Naive thymus-derived CD8-positive, alpha-beta T cell (primary cell): ENCODE measurements at places on chromosomes 2 and 18.

DNA sequence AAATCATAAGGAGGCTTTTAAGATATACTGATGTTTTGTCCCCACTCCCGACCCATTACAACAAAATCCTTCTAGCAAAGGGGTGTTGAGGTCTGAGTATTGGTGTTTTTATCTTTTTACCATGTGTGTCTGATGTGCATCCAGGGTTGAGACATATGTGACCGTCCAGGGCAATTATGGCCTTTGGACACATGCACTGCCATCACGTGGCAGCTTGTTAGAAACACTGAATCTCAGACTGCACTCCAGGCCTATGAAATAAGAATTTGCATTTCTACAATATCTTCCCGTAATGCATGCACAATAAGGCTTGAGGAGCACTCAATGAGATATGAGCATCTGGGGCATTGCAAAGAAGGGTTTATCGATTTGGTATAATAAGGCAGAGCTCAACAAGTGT lies 235.1 kb upstream of the ZNF804A start:
- no peaks in the 10 kb centered on the region for H3K4me1 ChIP-seq
- H3K27ac ChIP-seq: no peak overlapping the region
- H3K27me3 ChIP-seq: no peaks in the 10 kb centered on the region
- H3K4me3 ChIP-seq: no peak overlapping the region
- no peak for DNase-seq

GRCh38 chr2:3870222-3870621 lies 166.8 kb downstream of the DCDC2C start:
- H3K27ac ChIP-seq: no peak overlapping the region
- DNase-seq: no peak
- no peaks in the 10 kb centered on the region for H3K4me1 ChIP-seq
- H3K36me3 ChIP-seq: no peaks in the 10 kb centered on the region
- no peak overlapping the region for H3K4me3 ChIP-seq
- peaks cover 1% of the 10 kb centered on the region for H3K27me3 ChIP-seq

GRCh38 chr2:1898461-1899395 lies 154.4 kb upstream of the PXDN start:
- no peak for DNase-seq
- no peak overlapping the region for H3K4me3 ChIP-seq
- H3K27me3 ChIP-seq: peaks cover 6% of the 10 kb centered on the region
- H3K36me3 ChIP-seq: no peaks in the 10 kb centered on the region
- no peak overlapping the region for H3K27ac ChIP-seq

DNA sequence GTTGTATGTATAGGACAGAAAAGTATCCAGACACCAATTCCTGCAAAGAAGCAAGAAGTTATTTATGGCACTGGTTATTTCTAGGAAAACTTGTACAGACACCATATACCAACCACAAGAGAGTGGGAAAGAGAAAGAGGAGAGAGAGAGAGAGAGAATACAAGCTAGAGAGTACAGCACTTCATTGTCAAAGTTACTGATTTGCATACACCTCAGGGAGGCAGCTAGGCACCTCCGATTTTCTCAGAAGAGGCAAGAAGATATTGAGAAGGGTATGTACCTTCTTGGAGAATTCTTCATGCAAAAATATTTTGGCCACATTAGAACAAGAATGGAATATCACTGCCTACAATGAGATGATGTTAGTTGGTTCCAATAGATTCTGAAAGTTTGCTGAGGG lies 333.9 kb upstream of the PIK3C3 start:
- H3K27ac ChIP-seq: no peak overlapping the region
- H3K36me3 ChIP-seq: no peaks in the 10 kb centered on the region
- H3K4me3 ChIP-seq: no peak overlapping the region
- peaks cover 1% of the 10 kb centered on the region for H3K27me3 ChIP-seq
- no peak for DNase-seq

GRCh38 chr18:10418836-10419235 lies 35.6 kb upstream of the APCDD1 start:
- H3K27ac ChIP-seq: no peak overlapping the region
- H3K4me3 ChIP-seq: no peak overlapping the region
- no peaks in the 10 kb centered on the region for H3K36me3 ChIP-seq
- no peak for DNase-seq
- no peaks in the 10 kb centered on the region for H3K4me1 ChIP-seq

DNA sequence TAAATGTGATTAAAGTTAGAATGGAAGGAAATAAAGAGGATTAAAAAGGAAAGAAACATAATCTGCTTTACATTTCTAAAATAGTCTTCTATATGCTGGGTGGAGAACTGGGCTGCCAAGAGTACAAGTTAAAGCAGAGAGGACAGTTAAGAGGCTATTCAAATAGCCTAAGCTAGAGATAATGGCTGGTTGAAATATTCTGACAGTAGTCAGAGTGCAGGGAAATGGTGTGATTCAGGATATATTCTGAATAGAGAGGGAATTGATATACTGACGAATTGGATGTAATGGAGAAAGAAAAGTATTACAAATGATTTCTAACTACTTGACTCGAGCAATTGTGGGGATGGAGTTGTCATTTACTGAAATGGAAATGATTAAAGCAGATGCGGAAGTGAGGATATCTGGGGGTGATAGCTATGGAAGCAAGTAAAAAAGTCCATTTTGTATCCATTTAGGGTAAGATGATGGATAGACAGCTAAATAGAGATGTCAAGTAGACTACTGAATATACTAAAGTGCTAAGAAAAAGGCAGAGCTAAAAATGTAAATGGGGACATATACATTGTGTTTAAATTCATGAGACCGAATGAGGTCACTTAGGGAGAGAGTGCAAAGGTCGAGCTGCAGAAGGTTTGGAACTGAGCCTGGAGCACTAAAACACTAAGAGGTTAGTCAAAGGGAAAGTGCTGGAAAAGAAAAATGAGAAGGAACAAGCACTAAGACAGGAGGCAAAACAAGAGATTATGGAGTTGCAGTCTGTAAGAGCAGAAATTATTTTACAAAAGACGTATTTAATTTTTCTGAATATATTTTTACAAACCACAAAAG lies 696.8 kb downstream of the LRRTM4 start:
- no peak overlapping the region for H3K4me3 ChIP-seq
- no peaks in the 10 kb centered on the region for H3K27me3 ChIP-seq
- DNase-seq: no peak
- H3K36me3 ChIP-seq: no peaks in the 10 kb centered on the region

GRCh38 chr2:35538796-35539195 lies 816.8 kb upstream of the CRIM1 start:
- DNase-seq: no peak
- no peaks in the 10 kb centered on the region for H3K36me3 ChIP-seq
- H3K4me1 ChIP-seq: no peaks in the 10 kb centered on the region

- H3K36me3 ChIP-seq: no peaks in the 10 kb centered on the region
- H3K4me1 ChIP-seq: no peaks in the 10 kb centered on the region
- peaks cover 6% of the 10 kb centered on the region for H3K27me3 ChIP-seq
- no peak overlapping the region for H3K4me3 ChIP-seq
- H3K27ac ChIP-seq: no peak overlapping the region
Measured at GRCh38 chr18:57819119-57819518, 16.0 kb upstream of the ATP8B1 start.

- H3K4me3 ChIP-seq: peak overlapping the region; percentile 86
- H3K27ac ChIP-seq: peak overlapping the region; percentile 88
- peaks cover 5% of the 10 kb centered on the region for H3K27me3 ChIP-seq
Measured at GRCh38 chr2:174247474-174248186, 702 bp downstream of the OLA1 start.

- H3K36me3 ChIP-seq: no peaks in the 10 kb centered on the region
- H3K4me1 ChIP-seq: no peaks in the 10 kb centered on the region
- no peak overlapping the region for H3K4me3 ChIP-seq
- DNase-seq: no peak
- H3K27ac ChIP-seq: no peak overlapping the region
Measured at GRCh38 chr18:78136986-78137385, 842.6 kb upstream of the SALL3 start.

GRCh38 chr2:144504218-144504641 lies 15.7 kb downstream of the ZEB2 start:
- DNase-seq: no peak
- H3K27ac ChIP-seq: no peak overlapping the region
- peaks cover 24% of the 10 kb centered on the region for H3K27me3 ChIP-seq
- no peaks in the 10 kb centered on the region for H3K4me1 ChIP-seq
- no peaks in the 10 kb centered on the region for H3K36me3 ChIP-seq

DNA sequence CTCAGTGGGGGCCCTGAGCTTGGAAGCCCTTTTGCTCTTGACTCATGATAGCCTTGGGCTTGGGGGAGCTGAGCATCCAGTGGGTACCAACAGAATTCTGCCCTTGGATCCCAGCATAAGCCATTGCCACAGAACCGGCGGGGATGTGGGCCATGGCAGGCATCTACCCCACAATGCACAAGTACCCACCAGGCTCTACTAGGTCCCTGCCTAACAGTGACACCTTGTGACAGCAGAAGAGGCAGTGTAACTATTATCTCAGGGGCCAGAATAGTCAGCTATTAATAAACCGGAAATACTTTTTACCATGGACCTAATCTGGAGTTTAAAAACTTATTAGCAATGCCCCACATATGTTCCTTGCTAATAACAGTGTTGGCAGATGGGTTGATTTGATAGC lies 397.2 kb downstream of the TMEM182 start:
- no peaks in the 10 kb centered on the region for H3K4me1 ChIP-seq
- no peak for DNase-seq
- H3K27me3 ChIP-seq: no peaks in the 10 kb centered on the region
- no peaks in the 10 kb centered on the region for H3K36me3 ChIP-seq

GRCh38 chr2:7037340-7038333 lies 120.4 kb downstream of the RNF144A start:
- DNase-seq: peak; percentile 46
- H3K36me3 ChIP-seq: peaks cover 11% of the 10 kb centered on the region
- H3K4me3 ChIP-seq: no peak overlapping the region

- H3K36me3 ChIP-seq: peaks cover 35% of the 10 kb centered on the region
- peak overlapping the region; percentile 37 for H3K27ac ChIP-seq
- no peaks in the 10 kb centered on the region for H3K27me3 ChIP-seq
Measured at GRCh38 chr2:241116606-241117560, 14.8 kb upstream of the MTERF4 start.

DNA sequence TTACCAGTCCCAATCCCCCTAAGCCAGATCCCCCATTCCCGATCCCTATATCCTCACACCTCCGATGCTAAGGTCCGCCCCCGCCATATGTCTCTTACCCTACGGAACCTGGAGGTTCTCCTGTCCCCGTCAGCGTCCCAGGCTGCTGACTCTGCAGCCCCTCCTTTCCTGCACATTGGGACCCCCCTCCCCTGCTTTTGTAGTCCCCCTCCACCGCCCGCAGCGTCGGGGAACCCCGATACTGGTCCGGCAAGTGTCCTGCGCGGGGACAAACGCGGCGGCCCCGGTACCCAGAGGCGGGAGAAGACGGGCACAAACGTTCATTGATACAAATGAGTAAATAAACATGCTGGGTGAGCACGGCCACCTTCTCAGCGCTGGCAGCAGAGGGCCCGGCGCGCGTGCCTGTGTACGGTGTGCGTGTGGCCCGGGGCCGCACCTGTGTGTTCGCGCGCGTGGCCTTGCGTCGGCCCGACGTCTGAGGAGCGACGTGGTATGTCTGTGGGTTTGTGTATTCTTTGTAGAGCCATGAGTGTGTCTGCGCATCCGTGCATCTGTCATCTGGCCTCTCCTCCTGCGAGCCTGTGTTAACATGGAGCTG lies 2.0 kb upstream of the CYP26B1 start:
- peaks cover 50% of the 10 kb centered on the region for H3K27me3 ChIP-seq
- H3K4me1 ChIP-seq: peaks cover 28% of the 10 kb centered on the region
- DNase-seq: no peak
- peak overlapping the region; percentile 89 for H3K4me3 ChIP-seq

- no peak overlapping the region for H3K4me3 ChIP-seq
- H3K27ac ChIP-seq: no peak overlapping the region
- no peaks in the 10 kb centered on the region for H3K27me3 ChIP-seq
- DNase-seq: no peak
Measured at GRCh38 chr2:226995625-226996041, 159.8 kb downstream of the RHBDD1 start.

GRCh38 chr18:11981543-11982366 lies 448 bp downstream of the IMPA2 start:
- no peaks in the 10 kb centered on the region for H3K27me3 ChIP-seq
- no peak overlapping the region for H3K27ac ChIP-seq
- H3K4me1 ChIP-seq: peaks cover 26% of the 10 kb centered on the region
- H3K4me3 ChIP-seq: peak overlapping the region; percentile 88

- DNase-seq: no peak
- H3K4me1 ChIP-seq: peaks cover 23% of the 10 kb centered on the region
- peaks cover 84% of the 10 kb centered on the region for H3K27me3 ChIP-seq
- H3K27ac ChIP-seq: no peak overlapping the region
- peak overlapping the region; percentile 52 for H3K4me3 ChIP-seq
- no peaks in the 10 kb centered on the region for H3K36me3 ChIP-seq
Measured at GRCh38 chr2:234953116-234954031, 1.6 kb downstream of the SH3BP4 start.

DNA sequence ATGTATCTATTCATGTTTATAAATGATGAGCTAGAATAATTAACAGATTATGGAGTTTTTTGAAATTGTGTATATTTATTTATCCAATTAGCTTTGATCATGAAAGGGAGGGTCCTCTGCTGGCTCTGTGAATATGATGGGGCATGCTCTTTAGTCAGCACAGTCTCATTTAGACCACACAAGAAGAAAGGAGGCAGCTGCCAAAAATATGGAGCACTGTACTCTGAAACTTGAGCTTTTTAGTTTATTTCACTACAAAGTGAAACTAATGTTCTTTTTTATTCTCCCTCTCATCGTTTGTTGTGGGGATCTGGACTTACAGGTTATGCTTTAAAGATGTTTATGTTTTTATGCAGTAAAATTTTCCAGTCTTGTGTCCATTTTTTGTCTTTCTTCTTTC lies 266.9 kb upstream of the GULP1 start:
- H3K36me3 ChIP-seq: no peaks in the 10 kb centered on the region
- no peaks in the 10 kb centered on the region for H3K27me3 ChIP-seq
- no peak overlapping the region for H3K4me3 ChIP-seq
- H3K4me1 ChIP-seq: peaks cover 2% of the 10 kb centered on the region

DNA sequence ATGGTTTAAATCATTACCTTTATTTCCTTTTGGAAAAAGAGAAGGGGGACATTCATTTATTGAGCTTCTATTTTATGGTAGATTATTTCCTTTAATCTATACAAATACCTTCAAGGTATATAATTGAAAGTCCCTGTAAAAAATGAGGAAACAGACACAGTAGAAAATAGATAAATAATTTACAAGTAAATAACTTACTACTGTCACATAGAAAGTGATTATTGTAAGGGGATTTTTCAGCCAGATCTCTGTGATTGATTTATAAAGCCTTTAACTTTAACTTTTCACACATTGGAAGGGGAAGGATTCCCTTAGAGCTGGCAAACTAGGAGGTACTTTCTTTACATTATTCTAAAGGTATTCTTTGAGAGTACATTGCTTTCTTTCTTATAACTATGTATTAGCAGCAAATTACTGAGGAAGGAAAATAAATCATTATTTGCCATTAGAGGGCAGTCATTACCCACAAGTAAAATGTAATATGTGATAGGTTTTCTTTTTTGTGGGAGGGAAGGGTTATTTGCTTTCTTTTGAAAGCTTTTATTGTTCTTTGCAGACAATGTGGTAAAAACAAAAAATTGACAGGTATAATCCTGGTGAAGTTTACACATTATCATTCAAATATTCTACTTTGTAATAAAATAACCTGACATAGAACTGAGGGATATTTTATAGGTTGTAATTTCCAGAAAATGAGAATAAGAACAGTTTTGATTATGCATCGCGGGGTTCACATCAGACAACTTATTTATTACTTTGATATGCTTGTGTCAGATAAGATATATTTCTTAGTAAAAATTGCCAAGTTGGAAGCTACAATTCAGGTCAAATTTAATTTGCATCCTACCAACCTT lies 24.8 kb upstream of the RPE start:
- H3K36me3 ChIP-seq: no peaks in the 10 kb centered on the region
- DNase-seq: no peak
- H3K4me1 ChIP-seq: no peaks in the 10 kb centered on the region
- H3K27me3 ChIP-seq: peaks cover 8% of the 10 kb centered on the region

- DNase-seq: no peak
- H3K27ac ChIP-seq: no peak overlapping the region
- H3K36me3 ChIP-seq: no peaks in the 10 kb centered on the region
- no peak overlapping the region for H3K4me3 ChIP-seq
- no peaks in the 10 kb centered on the region for H3K27me3 ChIP-seq
- H3K4me1 ChIP-seq: no peaks in the 10 kb centered on the region
Measured at GRCh38 chr2:139477618-139478017, 697.4 kb upstream of the NXPH2 start.
